ENCODE measurements at places on chromosomes 7 and 10. TPM values are rescaled to one million over a fixed set of nuclear protein-coding genes. Genes with fewer than 3 reads are reported as not detected.

RUFY2 gene
- polyA plus RNA-seq: 38.0 TPM

HEPACAM2 gene
- polyA plus RNA-seq: 5.9 TPM

NPY gene
- 1.0 TPM for polyA plus RNA-seq

ZNF786 gene
- 8.9 TPM for polyA plus RNA-seq

MKRN1 gene
- polyA plus RNA-seq: 123 TPM

GPR22 gene
- polyA plus RNA-seq: 0.35 TPM

DGKI gene
- 1.8 TPM for polyA plus RNA-seq

SKIDA1 gene
- polyA plus RNA-seq: 14.2 TPM

THNSL1 gene
- 13.8 TPM for polyA plus RNA-seq

ALKBH4 gene
- polyA plus RNA-seq: 16.6 TPM

ACHE gene
- 5.1 TPM for polyA plus RNA-seq

INPP5F gene
- 51.1 TPM for polyA plus RNA-seq

SLC26A5 gene
- polyA plus RNA-seq: 0.22 TPM

All from left renal cortex interstitium (tissue), 4 donors.